CD4-positive, CD25-positive, alpha-beta regulatory T cell (primary cell): ENCODE measurements at places on chromosomes 12 and 14. TPM values are rescaled to one million over a fixed set of nuclear protein-coding genes. Genes with fewer than 3 reads are reported as not detected.

DNA sequence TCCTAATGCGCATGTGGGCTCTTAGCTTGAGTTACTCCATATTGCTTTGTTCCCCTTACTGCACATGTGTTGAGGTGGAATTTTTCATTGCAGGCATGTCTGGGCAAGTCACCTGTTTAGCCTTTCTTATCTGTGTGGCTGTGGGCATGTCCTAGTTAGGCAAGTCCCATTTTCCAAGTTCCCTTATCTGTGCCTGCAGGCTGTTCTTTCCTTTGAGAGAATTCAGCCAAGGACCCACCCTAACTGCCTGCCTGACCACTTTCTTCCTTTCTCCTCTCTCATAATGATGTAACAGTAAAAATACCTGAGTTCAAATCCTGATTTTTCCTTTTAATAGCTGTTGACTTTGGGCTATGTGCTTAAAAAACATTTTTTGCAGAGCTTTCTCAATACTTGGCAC lies 870.6 kb downstream of the NRXN3 start:
- no peak for DNase-seq

GRCh38 chr12:78260976-78261375 lies 430.3 kb downstream of the NAV3 start:
- DNase-seq, result no peak

- no peak for DNase-seq
These were observed 30.1 kb downstream of the P2RX4 start for GRCh38 chr12:121240062-121240420.

DNA sequence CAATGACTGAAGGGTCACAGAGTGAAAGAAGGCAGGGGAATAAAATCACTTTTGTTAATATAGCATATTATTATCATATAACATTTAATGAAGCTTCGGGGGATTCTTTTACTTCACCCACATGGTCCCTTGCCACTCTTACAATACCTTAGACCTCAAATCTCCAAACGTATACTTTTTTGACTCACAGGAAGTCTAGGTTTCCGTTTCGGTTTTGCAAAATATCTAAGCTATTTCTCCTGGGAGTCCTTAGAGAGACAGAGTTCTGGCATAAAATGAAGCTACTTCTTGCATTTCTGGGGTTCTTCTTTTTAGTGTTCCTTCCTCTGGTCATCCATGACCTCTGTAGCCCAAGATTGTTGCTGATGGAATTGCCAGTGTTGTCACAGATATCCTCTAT lies 590.5 kb upstream of the ATP2B1 start:
- no peak for DNase-seq

GRCh38 chr12:80837342-80837978 lies 100.3 kb downstream of the LIN7A start:
- DNase-seq, result no peak

- DNase-seq, result no peak
These were observed 19.3 kb upstream of the FKBP4 start for GRCh38 chr12:2775431-2775830.

DNA sequence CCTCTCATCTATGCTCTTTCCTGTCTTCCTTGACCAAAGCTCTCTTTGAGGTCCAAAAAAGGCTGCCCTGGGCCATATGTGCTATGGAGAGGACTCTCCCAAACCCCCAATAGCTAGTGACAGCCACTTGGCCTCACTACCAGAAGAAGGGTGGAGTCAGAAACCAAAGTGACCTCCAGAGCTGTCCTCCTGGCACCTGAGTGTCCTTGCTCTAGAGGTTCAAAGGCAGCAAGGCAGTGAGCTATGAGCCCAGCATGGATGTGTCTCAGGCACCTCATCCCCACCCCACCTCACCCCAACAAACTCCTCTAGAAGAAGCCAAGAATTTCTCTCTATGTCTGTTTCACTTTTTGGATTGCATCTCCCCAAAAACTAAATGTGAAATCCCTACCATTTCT lies 4.1 kb upstream of the AQP5 start:
- DNase-seq, result no peak

- no peak for DNase-seq
These were observed 692 bp downstream of the MYG1 start for GRCh38 chr12:53300187-53300586.

DNA sequence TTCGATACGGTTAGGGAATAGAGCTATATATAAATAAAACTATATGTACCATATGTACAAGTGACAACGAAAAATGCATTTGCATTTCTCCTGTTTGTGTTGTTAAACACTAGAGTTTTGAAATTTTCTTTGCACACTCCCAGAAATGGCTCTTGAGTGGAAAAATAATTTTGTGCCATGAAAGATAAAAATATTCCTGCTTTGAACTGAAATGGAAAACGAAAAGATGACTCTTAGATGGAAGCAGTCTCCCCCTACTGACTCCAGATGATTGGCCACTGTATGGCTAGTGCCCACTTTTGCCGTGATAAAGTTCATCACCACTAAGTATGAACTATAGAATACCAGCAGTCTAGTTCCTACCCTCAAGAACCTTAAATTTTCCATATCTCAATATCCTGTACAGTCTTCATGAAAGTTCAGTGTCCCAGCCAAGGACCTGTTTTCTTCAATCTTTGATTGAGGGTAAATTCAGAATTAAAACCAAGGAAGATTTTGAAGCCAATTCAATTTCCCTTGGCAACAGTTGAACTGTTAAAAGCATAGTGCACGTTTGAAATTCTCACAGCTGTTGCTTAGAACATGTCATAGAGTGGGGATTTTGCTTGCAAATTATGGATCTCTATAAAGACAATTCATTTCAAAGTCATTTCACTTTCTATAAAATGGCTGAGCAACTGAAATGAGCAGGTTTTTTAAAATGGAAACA lies 1.6 kb upstream of the PPP2R5E start:
- no peak for DNase-seq

DNA sequence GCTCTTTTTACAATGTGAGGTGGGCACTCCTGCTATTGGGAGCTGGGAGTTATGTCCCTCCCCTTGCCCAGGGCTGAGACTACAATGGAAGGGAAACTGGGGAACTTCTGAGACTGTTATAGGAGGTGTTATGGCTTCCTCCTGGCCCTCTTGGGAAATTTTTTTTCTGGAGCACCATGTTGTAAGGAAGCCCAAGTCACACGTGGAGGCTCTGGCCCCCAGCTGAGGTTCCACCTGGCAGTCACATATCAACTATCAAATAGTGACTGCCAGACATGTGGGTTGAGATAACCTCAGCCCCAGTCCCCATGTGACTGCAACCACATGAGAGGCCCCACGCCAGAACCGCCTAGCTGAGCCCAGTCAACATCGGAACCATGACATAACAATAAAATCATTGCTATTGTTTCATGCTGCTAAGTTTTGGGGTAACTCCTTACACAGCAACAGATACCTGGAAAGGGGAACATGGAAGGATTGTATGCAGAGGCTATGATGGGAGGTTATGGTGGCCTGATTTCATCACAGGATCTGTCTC lies 99.4 kb upstream of the NCOR2 start:
- no peak for DNase-seq

The CD4 gene
- total RNA-seq, result 224 TPM

The SDR9C7 gene
- not detected for total RNA-seq

The SYT1 gene
- total RNA-seq, result not detected
